ENCODE measurements at places on chromosomes 11 and 22.

DNA sequence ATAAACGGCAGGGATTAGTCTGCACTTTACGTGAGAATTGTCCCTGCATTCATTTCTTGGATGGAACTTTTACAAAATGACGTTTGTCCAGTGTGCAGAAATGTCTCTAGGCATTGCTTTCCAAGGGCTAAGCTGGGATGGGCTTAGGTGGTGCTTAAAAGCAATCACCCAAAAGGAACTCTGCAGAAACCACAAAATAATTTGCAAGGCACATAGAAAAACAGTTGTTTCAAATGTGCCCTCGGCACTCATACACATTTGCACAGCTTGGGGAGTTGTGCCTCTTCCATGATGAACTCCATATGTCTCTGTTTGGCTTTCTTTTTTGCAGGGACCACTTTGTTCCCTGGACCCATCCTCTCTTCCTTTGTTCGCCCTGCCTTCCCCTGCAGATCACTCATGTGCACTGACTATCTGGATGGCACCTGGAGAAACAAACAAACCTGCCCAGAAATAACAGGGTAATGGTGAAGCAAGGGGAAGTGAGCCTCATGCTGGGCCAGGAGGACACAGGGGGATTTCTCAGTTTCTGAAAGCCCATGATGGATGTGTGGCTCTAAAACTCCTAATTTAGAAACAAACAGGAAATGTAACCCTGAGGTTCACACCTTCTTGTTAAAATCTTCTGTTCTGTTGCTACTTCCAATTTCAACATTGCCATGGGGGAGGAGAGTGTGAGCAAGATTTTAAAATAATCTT, 150.2 kb downstream of the SNX19 start:
- DNase-seq, result peak; percentile 52

DNA sequence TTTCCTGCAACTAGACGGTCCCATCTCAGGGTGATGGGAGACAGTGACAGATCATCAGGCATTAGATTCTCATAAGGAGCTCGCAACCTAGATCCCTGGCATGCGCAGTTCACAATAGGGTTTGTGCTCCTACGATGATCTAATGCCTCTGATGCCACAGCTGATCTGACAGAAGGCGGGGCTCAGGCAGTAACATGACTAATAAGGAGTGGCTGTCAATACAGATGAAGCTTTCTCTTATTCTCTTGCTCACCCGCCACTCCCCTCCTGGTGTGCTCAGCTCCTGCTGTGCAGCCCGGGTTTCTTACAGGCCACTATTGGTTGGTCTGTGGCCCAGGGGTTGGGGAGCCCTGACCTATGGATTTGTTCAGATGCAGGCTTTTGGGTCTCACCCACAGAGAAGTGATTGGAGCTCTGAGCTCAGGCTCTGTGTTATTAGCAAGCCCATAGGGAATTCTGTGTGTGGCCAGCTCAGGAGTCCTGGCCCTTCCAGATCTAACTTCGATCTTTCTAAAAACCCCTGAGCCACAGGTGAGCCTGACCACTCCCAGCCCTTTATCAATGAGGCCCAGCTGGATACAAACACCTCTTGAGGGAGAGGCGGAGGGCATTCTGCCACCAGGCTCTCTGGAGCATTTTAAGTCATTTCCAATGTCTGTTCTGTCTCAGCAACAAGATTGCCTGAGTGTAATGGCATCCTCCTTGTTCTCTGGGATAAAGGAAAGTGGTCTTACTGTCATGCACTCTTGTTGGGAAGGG, 351.8 kb downstream of the BUD13 start:
- no peak for DNase-seq

GRCh38 chr11:40125054-40125453, 1334.4 kb downstream of the LRRC4C start:
- DNase-seq, result no peak

- no peak for DNase-seq
These were observed 9.5 kb upstream of the GNAZ start for GRCh38 chr22:23060612-23061400.

- no peak for DNase-seq
These were observed 32.8 kb upstream of the CTSD start for GRCh38 chr11:1796413-1797011.

- no peak for DNase-seq
These were observed 33.7 kb upstream of the PRR5 start for GRCh38 chr22:44668190-44668885.

DNA sequence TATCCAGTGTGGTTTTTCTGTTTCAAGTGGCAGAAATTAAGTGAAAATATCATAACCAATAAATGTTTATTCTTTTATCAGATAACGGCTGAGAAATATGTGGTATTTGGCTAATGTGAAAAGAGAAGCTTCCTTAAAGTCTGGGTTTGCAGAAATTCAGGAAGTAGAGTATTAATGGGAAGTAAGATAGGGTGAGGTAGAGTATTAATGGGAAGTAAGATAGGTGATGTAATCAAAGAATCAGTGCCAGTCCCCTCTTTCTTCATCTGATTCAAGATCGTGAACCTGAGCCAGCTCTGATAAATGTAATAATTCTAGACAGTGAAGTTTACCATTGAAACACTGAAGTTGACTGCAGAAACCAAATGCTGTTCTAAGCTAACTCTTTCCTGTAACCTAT, 30.9 kb downstream of the TRPC6 start:
- no peak for DNase-seq
